ENCODE measurements at places on chromosomes 12 and 14.

DNA sequence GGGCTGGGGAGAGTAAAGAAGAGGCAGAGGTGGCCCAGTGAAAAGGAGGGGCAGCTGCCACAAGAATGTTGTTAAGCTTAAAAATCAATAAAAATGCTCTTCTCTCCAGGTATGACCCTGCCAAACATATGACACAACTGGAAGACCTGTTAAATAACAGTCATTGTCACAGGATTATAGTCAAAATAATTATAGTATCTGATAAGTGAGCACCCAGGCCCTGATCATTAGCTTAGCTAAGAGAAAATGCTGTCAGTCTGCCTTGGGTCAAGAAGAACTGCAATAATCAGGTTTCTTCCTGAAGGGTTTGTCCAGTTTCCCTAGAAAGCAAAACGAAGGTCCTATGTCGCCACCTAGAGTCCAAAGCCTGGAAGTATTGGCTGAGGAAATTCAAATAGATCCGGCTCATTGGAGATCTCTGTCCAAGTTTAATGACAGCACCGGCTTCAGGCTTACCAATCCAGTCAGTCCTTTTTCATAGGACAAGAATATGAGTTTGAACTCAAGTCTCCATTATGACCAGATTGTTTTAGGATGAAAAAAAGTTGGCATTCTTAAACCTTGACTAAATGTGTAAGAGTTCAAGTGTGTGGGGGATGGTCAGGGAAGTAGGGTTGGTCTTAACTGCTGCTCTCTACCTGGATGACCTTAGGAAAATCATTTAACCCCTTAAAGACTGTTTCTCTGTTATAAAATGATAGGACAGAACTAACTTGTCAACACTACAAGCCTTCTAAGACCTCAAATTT lies 22.5 kb upstream of the NKX2-8 start:
- DNase-seq: peak; percentile 25

- DNase-seq: no peak
Measured at GRCh38 chr12:40376533-40377267, 151.9 kb downstream of the LRRK2 start.

DNA sequence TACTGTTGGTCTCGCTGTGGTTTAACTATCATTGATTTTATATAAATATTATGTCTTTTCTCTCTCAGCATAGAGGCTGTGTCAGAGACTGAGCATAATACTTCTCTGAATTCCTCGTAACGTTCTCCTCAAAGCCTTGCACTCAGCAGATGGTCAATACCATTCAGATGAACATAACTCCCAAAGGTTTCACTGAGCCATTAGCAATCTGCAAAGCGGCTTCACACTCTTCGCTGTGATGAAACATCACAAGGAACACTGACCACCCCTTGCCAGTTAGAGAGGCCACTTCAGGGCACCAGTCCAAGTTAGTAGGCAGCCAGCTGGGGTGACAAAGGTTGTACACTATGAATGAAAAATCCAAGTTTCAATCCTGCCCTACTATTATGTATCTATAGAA lies 30.1 kb upstream of the STON2 start:
- no peak for DNase-seq

DNA sequence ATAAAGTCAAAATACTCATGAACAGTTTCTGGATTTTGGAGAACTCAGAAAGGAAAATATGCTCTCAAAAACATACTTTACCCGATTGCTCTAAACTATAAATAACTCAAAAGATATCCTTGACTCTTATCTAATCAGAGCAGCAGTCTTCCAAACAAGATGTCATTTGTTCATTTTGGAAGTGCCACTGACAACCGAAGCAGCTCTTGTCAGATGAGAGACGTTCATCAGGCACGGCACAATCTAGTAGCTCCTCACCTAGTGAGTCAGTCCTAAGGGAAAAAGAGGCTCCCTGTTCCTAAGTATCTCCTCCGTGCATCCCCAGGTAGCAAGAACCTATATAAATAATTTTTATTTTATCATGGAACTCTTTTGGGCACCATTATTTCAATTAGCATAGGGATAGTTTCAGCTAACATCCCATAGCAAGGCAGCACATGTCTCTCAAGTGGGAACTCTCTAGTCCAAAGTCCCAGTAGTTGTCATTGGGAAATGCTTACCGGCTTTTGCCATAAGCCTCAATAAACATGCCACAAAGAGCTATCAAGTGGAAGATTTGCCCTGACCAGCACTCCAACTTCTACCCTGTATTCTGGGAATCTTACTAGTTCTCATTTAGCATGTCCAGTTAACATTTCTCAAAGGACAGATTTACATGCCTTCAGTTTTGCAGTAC lies 14.1 kb upstream of the TMEM263 start:
- DNase-seq: no peak

DNA sequence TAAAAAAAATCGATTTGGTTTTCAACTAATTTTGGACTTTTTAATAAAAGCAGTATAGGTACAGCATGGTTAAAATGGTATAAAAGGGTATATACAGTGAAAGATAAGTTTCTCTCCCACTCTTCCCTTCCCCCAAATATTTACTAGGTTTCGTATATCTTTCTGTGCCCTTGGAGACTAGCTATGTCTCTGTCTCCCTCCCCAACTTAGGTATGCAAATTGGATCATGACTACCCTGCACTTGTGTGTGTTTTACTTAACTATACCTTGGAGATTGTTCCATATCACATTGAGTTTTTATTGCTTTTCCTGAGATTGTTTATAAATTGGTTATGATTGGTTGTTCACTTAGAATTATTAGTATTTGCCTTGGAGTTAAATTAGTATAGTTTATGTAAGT lies 19.4 kb downstream of the AEBP2 start:
- no peak for DNase-seq

DNA sequence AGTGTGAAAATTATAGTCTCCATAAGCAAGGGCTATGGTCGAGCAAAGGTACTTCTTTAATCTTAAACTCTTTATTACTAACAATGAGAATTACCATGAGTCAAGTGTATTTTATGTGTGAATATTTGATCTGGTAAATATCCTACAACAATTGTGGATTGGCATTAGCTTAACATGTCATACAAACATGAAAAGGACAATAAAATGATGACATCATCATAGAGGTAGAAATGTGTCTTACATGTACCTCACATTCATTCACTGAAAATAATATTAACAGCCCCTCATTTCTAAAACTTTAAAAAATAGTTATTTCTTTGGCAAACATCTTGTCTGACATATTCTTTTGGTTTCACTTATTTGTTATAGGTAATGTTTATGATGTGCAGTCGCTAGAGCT lies 355.0 kb downstream of the NAV3 start:
- no peak for DNase-seq

- DNase-seq: no peak
Measured at GRCh38 chr12:88207921-88208620, 66.0 kb downstream of the TMTC3 start.

DNA sequence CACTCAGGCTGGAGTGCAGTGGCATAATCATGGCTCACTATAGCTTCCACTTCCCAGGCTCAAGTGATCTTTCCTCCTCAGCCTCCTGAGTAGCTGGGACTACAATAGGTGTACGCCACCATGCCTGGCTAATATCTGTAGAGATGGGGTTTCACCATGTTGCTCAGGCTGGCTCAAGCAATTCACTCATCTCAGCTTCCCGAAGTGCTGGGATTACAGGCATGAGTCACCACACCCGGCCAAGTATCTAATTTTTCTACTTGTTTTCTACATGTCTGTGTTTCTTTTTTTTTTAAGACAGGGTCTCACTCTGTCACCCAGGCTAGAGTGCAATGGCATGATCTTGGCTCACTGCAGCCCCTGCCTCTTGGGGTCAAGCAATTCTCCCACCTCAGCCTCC lies 119.7 kb upstream of the MED13L start:
- DNase-seq: no peak

DNA sequence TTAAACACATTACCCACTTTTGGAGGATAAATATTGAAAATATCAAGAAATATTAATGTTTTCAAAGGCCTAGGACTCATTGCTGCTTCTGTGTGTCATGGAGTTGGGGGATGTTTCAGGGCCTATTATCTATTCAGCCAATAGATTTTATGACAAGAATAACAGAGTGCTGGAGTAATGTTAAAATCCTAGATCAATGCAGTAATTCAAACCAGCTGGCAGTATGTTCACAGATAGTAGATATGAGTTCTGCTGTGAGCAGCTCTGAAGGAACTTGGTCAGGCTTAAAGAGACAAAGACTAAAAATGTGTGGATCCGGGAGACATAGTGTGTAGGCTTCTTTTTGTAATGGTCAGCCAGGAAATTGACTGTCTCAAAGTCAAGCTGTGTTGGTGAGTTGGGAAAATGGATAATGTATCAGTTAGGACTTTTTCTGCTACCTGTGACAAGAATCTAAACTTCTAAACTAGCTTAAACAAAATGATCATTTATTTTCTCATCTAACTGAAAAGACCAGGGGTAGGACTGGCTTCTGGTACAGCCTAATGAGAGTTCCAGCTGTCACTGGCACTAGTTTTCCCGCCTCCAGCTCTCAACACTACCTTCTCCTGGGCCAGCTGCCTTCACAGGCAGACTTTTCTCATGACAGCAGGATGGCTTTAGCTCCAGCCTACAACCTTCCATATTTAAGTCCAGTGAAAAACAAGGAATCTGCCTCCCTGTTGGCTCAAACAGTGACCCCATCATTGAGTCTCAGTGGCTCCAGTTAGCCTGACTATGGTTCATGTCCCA lies 16.3 kb upstream of the POLR3B start:
- no peak for DNase-seq

- DNase-seq: no peak
Measured at GRCh38 chr14:76346391-76347160, 29.4 kb upstream of the ESRRB start.

GRCh38 chr12:74941670-74942069 lies 268.0 kb downstream of the KCNC2 start:
- DNase-seq: no peak

GRCh38 chr14:105899071-105899641 lies 372.8 kb downstream of the TMEM121 start:
- DNase-seq: no peak

DNA sequence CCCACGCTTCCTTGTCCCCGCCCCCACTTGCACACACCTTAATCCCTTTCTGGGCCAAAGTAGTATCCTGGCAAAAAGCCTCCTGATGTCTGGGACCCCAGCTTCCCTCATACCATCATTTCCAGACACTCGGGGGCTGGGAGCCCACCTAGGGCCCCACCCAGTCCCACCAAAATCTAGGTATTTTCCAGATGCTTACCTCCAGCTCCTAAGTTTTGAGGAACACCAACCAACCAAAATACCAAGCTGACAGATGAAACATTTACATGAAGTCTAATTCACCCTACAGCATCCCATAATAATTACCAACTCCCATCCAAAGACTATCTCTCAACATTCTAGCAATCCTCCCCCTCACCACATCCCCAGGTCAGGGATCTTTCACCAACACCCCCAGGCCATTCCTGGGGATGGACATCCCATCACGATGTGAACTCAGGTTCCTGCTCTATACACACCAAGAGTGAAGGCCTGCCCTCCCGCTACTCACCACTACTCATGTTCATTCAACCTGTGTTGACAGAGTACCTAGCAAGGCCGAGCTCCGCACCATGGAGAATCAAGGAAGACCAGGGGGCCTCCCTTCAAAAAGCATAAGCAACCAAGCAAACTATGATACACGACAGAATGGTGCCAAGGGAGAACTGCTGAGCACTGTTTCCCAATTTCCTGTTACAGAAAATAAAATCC lies 1.6 kb upstream of the CHD4 start:
- DNase-seq: peak; percentile 65
